ENCODE measurements at places on chromosomes 7 and 10.

- DNase-seq, result peak; percentile 24
These were observed 65.6 kb upstream of the PDGFA start for GRCh38 chr7:585229-585711.

DNA sequence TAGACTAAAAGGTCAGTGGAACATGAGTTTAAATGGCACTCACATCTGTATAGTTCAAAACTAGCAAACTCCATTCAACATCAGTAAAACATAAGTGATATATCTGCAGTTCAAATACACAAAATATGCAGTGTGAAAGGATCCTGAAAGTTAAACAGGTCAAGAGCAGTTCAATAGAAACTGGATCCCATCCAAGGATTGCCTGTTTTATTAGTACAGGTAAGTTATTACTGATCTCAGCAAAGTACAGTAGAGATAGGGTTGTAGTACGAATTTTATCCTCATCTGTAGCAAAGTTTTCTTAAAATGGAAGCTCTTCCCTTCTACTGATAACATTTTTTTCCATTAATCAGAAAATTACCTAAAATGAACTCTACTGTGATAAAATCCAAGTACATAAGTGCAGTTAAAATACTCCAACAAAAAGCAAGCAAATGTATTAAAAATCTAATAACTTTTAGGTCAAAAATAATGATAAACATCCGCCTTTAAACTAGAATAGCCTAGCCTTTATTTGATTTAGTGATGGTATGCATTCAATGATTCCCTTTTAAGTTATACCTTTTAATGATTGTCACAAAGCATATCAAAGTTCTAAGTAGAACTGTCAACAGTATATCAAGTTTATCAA lies 2.2 kb downstream of the ZNF800 start:
- DNase-seq, result no peak

- no peak for DNase-seq
These were observed 9.2 kb downstream of the USP54 start for GRCh38 chr10:73581918-73582317.

DNA sequence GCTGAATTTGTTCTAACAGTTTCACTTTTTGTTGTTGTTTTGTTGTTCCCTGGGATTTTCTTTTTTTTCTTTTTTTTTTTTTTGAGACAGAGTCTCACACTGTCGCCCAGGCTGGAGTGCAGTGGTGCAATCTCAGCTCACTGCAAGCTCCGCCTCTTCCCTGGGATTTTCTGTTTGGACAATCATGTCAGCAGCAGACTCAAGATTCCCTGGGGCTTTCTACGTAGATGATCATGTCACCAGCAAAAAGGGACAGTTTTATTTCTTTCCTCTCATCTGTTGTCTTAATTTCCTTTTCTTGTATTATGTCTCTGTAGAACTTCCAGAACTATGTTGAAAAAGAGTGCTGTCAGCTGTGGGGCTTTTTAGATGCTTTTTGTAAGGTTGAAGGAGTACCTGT lies 241.4 kb downstream of the TNS3 start:
- no peak for DNase-seq

- DNase-seq, result no peak
These were observed 28.9 kb downstream of the UNC5B start for GRCh38 chr10:71241114-71241829.

DNA sequence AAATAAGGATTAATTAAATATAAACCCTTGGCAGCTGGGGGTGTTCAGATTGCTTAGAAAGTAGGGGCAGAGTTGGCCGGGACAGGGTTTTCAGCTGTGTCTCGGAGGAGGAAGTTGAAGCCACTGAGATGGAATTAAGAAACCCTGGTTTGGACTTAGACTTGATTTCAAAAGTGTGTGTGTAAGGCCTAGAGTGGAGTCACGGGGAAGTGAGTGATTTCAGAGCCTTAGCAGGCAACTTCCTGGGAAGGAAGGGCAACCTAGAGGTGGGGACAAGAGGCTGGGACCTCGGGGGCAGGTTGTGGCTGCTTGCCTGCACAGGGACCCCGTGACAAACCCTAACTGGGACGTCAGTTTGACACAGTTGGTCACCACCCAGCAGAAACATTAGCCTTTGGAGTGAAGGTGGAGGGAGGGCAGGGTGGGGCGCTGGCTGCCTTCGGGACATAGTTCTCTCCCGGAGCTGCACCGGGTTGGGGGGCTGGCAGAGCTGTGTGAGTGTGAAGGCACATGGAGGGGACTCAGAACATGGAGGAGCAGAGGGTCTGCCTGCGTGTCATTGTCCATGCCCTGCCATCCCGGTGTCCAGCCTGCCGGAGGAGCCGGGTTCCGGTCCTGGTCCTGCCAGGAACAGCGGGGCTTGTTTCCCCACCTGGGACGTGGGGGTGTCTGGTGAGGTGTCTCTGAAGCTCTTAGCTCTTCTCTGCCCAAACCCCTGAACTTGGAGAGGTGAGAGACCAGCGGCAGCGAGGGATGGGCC lies 1.8 kb downstream of the BRI3 start:
- no peak for DNase-seq

DNA sequence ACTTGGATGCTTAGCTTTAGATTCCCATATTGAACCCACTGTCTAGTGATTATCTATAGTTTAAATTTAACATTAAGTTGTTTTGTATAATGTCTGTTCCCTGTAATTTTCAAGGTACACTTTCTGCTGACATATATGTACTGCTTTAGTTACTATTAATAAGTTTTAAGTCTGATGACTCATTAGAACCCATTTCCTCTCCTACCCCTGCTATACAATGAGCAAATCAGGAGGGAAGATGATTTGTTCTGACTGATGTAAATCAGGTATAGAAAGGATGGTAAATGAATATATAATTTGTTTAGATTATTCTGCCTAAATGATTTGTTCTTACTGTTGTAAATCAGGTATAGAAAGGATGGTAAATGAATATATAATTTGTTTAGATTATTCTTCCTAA lies 691.8 kb downstream of the NXPH1 start:
- no peak for DNase-seq

GRCh38 chr10:82377608-82378007 lies 502.6 kb downstream of the NRG3 start:
- no peak for DNase-seq

GRCh38 chr7:123553159-123553558 lies 4.5 kb downstream of the NDUFA5 start:
- DNase-seq, result no peak

DNA sequence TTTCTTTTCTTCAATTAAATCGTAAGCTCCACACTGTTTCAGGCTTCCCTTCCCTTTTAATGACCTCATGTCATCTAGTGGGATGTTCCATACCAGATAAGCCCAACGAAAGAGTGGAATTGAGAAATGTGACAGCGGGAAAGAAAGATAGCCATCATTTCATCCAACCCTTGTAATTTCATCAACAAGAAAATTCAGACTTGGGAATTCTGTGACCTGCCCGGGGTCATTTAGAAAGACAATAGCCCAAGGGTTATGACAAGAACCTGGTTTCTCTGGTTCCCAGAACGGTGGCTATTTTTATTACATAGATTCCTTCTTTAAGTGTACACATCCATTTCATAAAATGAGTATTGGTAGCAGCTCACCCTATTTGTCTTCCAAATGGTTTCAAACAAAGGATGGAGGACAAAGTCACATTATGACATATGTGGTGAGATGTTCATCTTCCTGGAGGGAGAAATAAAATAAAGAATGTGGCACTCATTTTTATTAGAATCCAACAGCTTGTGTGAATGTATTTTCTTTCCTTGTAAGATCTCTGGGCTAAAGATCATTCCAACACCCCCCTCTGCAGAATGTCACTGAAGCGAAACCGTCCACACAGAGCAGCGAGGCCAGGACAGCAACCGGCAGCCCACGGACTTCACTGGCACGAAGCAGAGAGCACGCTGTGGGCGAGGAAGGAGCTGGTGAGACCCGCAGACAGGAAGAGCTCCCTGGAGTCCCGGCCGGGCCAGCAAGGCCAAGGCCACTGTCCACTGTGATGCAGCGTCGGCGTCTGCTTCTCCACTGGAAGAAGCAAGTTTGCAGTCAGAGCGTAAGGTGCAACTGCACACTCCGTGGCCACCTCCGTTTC lies 199.9 kb downstream of the KLF6 start:
- DNase-seq, result no peak

GRCh38 chr10:29542723-29543122 lies 92.0 kb downstream of the SVIL start:
- no peak for DNase-seq

DNA sequence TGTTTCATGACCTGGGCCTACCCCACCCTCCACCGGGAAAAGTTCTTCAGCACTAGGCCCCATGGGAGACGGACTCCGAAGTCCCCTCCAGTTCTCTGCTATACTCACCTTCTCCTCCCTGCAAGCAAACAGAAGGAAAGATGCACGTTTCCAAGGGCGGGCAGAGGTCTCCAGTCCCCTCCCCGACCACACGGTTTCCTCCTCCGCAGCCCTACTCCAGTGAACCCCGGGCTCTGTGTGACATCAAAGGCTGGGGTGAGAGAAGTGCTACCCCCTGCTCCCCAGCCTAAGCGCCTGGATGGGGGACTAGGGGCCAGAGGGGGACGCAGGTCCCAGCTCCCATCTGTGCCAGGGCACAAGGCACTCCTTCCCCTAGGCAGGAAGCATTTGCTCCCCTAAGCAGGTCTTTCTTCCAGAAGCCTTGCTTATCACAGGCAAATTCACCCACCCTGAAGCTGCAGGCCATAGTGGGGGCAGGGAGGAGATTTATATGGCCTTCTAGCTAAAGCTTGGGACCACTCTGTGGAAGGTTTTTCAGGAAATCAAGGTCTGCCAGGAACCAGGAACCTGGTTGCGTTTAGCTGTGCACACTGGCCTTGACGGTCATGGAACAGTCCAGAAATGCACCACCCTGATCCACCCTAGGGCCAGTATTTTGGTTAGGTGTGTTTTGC lies 52.8 kb downstream of the ASB13 start:
- DNase-seq, result no peak

- DNase-seq, result no peak
These were observed 45.0 kb upstream of the AGBL3 start for GRCh38 chr7:134941185-134941900.

- no peak for DNase-seq
These were observed 152.1 kb upstream of the TARP start for GRCh38 chr7:38425509-38425908.

DNA sequence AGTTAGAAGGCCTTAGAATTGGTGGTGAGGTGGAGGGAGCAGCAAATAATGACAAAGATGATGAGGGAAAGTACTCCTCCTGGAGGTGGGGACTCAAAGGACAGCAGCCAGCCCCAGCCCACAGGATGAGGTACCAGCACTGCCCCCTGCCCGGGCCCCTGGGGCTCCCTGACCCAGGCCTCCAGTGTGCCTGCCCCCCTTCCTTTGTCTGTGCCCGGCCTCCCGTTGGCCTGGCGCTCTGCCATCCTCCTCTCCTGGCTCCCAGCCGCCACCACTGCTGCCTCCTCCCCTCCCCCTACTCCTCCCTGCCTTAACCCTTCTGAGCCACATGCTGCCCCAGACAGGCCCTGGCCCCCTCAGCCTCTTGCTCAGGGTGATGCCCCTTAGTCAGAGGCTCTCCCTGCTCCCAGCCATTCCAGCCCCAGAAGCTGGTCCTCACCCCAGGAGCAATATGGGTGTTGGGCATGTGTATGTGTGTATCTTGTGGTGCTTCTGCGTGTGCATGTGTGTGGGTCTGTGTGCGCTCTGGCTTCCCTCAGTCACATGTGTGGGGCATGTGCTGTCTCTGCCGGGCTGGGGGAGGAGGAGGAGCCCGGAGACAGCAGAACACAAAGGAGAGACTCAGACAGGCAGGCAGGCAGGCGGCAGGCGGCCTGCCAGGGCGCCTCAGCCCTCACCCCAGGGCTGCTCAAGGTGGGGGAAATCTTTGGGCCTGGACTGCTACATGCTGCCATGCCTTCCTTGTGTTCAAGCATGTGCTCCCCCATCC lies 2.6 kb downstream of the LDB1 start:
- peak; percentile 64 for DNase-seq

DNA sequence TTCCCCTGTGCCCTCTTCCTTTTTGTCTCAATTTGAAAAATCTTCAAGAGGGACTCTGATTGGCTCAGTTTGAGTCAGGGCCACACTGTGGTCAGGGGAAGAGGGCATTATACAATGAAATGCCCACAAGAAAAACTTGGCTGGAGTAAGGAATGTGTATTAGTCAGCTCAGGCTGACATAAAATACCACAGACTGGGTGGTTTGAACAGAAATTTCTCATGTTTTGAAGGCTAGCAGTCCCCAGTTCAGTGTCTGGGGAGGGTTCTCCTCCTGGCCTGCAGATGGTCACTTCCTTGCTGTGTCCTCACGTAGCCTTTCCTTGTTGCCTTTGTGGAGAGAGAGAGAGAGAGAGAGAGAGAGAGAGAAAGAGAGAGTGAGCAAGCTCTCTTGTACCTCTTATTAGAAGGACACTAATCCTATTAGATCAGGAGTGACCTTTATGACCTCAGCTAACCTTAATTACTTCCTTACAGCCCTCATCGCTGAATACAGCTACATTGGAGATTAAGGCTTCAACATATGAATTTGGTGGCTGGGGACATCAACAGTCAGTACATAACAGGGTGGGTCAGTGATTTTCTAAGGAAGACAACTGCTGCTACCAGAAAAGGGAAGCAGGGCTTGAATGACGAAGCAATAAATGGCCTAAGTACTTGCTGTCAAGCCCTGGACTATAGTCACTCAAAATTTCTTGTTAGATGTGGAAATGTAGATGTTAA lies 25.8 kb upstream of the FAM13C start:
- no peak for DNase-seq

DNA sequence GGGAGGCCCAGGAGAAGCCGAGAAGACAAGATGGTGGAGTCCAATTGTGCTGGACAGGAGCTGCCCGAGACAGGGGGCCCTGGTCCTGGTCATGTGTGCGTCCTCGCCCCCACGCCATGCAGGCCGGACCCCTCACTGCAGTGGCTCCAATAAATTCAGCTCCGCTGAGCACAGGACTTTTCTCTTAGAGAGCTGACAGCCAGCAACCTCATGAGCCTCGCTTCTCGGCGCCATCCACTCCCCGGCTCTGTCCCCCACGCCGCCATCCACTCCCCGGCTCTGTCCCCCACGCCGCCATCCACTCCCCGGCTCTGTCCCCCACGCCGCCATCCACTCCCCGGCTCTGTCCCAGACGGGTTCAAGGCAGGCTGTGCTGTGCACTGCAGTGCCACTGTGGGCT lies 2.8 kb upstream of the UTF1 start:
- DNase-seq, result no peak

DNA sequence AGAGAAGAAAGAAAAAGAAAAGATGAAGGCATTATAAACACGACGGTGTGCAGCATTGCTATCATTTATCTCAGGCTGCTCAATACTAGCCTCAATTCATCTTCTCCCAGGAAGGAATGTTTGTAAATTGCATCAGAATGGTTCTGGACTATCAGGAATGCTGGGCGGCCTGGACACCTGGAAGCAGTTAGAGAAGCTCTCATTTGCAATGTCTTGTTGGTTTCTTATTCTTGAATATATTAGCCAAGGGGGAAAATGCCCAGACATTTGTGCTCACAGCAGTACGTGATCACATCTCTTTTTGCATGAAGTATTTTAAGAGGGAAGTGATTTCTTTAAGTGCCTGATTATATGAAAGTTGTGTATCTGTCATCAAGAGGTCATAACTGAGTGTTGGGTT lies 85.6 kb upstream of the IMMP2L start:
- no peak for DNase-seq

GRCh38 chr10:77313066-77313750 lies 324.4 kb downstream of the KCNMA1 start:
- DNase-seq, result no peak

- no peak for DNase-seq
These were observed 945 bp downstream of the ADO start for GRCh38 chr10:62805231-62806099.

All from CD4-positive, alpha-beta T cell treated with Interleukin-6 at 100 ng/mL for 8 hours (primary cell).